ENCODE measurements at places on chromosomes 7 and 10.

- DNase-seq: no peak
Measured at GRCh38 chr10:11598712-11599397, 12.6 kb downstream of the USP6NL start.

- DNase-seq: no peak
Measured at GRCh38 chr10:78506614-78507013, 473.0 kb downstream of the RPS24 start.

- DNase-seq: no peak
Measured at GRCh38 chr10:22690158-22690557, 24.2 kb downstream of the PIP4K2A start.

GRCh38 chr10:22544325-22545068, 169.9 kb downstream of the PIP4K2A start:
- no peak for DNase-seq

DNA sequence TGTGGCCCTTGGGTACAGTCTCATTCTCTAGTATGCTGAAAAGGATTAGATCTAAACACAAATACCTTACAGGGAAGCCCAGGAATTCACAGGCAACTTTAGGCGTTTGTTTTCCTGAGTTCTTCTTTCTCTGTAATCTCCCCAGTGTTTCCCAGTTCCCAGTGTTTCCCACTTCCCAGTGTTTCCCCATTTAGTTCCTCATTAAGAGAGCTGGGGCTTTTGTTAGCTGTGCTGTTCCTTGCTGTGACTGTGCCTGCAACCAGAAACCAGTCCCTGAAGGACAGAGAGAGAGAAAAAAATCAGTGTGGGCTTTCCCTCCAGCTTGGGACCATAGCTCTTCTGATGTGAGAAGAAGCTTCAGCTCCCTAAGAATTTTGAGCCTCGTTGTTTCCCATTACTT, 802.9 kb upstream of the COBL start:
- DNase-seq: peak; percentile 74

GRCh38 chr10:103181244-103181643, 11.8 kb downstream of the NT5C2 start:
- DNase-seq: no peak

DNA sequence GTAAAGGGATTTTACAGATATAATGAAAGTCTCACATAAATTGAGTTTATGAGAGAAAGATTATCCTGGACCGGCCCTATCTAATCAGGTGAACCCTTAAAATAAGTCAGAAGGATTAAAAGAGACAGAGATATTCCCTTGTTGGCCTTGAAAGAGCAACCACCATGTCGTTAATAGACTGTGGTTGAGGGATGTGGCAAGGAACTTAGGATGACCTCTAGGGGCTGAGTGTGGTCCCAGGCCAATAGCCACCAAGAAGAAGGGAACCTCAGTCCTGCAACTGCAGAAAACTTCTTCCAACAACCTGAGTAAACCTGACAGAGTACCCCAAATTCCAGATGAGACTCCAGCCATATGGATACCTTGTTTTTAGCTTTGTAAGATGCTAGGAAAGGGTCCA, 121.5 kb downstream of the POLR1F start:
- no peak for DNase-seq

DNA sequence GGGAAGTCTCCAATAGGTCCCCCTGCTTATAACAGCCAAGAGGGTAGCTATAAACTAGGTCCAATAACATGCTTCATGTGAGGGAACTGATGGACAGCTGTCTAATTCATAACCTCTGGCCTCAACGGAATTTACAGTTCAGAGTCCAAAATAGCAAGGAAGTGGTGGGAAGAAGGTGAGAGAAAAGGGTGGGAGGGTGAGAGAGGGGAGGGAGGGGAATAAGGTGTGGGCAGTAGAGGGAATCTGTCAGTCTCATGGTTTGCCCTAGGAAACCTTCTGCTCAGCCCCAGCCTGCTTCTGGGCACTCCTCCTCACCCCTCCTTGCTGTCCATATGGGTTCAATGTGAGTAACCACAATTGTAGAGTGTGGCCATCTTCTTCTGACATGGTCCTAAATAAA, 133.4 kb upstream of the ADO start:
- DNase-seq: no peak

- no peak for DNase-seq
Measured at GRCh38 chr7:35285799-35286198, 31.9 kb upstream of the TBX20 start.

DNA sequence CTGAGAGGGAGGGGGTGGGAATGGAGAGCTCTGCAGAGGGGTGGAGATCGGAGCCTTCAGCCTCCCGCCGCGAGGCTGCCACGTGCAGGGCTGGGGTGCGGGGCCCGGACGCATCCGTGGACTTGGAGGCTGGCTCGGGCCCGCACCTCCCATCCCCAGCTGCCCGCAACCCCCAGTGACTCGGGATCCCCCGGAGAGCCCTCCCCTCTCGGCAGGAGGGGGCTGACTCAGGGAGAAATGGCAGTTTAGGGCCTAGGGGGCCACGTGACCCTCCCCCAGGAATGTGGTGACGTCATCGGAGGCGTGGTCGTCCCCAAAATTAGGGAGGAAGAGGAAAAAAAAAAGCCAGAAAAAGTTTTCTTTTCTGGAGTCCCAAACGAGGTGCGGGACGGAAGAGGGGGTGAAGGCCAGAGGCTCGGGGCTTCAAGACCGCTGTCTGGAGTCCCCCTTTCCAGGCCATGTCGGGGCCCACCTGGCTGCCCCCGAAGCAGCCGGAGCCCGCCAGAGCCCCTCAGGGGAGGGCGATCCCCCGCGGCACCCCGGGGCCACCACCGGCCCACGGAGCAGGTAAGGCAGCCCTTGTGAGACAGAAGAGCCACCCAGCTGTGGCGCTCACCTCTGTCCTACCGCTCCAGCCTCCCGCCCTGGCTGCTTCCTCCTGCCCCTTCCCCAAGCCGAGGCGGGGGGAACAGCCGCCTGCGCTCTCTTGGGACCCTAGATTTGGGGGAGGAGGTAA, at the start of gene TRIP6:
Gene TRIP6, plus strand, starts transcription at position 348 of the 736 bp plus-strand sequence. Its CDS starts 111 bp downstream, at position 459.
- peak; percentile 94 for DNase-seq

GRCh38 chr10:21449288-21449966, 76.1 kb downstream of the SKIDA1 start:
- DNase-seq: no peak

DNA sequence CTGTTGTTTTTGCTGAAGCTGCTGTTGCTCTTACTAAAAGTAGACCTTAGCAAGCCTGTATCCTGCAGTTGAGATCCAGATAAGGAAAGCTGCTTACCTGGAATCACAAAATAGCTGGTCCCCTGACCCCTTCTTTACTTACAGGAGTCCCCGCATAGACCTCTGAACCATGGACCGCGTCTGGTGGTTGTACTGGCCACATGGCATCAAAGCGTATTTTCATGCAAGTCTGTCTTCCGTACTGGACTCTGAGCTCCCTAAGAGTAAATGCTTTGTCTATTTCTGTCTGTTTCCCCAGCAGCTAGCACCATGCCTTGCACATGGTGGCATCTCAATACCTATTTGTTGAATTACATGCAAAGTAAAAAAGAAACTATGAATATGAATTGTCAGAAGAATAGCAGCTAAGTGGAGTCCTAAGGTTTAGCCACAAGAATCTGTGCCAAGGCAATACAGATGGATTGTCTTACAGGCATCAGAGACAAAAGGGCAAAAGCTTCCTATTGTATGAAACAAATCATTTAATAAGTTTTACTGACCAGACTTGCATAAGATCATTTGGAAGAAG, 159.2 kb downstream of the PAXIP1 start:
- no peak for DNase-seq

DNA sequence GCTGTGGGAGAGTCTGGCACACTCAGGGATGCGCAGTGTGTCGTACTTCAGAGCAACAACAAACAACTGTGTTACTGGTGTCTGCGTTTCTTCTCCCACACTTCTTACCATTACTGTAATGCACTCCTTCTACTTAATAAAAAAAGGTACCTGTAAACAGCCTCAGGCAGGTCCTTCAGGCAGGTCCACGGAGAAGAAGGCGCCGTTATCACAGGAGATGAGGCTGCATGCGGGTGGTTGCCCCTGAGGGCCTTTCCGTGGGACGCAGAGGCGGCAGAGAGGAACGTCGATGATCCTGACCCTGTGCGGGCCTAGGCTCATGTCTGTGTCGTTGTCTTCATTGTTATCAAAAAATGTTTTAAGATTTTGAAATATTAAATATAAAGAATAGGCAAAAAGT, 29.4 kb downstream of the NKX6-2 start:
- no peak for DNase-seq

- DNase-seq: no peak
Measured at GRCh38 chr7:113873554-113874151, 45.2 kb downstream of the PPP1R3A start.

GRCh38 chr10:97034958-97035769, 150.6 kb downstream of the SLIT1 start:
- no peak for DNase-seq

GRCh38 chr7:114173170-114173890, 241.3 kb upstream of the FOXP2 start:
- DNase-seq: no peak

DNA sequence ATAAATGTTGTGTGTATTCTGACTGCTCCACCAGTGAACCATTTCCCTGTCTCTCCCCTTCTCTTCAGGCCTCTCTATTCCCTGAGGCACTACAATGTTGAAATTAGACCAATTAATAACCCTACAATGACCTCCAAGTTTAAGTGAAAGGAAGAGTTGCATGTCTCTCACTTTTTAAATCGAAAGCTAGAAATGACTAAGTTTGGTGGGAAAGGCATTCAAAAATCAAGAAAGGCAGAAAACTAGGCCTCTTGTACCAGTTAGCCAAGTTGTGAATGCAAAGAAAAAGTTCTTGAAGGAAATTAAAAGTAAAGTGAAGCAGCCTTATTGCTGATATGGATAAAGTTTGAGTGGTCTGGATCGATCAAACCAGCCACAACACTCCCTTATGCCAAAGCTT, 198.3 kb upstream of the YAE1 start:
- no peak for DNase-seq

- no peak for DNase-seq
Measured at GRCh38 chr10:45198486-45199204, 116.8 kb downstream of the OR13A1 start.

- no peak for DNase-seq
Measured at GRCh38 chr10:15760681-15761080, 41.0 kb upstream of the ITGA8 start.

DNA sequence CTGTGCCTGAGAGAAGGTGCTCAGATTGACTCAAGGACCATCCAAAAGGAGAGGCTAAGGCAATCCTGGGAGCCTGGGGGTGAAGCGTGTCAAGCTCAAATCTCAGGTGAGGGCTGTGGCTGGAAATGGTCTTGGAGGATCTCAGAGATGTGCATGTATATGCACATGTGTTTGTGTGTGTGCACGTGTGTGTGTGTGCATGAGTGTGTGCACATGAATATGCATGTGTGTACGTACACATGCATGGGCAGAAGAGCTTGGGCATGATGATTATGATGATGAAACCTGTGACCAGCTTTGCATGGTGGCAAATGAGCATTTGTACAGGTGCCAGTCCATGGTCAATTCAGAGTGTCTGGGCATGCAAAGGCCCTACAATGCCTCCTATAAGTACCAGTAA, 326.6 kb downstream of the CXCL12 start:
- DNase-seq: no peak

DNA sequence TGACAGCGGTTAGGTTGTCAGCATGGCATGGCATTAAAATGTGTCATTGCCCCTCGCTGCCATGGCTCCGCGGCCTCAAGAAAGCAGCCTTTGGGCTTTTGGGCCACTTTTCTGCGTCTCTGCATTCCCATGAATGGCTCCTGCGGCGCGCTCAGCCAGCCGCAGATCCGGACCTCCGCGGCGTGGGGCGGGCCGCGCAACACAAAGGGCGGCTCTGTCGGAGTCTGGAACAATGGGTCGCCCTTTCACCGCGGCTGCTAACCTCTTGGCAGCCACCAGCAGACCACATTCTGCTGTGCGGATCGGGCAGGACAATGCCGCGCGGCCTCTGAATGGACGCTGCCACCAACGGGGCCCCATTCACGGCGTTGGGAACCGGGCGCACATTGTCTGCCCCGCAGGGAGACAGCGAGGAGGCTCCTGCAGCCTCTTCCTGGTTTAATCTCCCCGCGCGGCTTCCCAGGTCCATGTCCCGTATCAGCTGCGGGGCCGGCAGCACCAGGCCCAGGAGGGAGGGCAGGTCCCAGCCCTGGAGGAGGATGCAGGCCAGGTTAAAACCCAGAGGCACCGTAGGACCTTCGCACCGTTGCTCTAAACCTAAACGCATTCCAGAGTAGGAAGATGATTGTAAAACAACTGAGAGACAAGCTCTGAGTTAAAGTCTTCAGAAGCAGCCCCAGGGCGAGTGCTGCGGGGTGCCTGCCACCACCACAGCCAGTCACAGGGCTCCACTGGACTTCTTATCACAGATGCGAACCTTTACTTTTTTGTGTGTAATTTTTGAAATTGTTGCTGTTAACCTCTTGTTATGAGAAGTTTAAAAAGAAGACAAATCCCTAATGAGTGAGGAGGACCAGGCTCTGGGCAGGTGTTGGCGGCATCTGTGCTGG, 71.6 kb downstream of the NKX6-2 start:
- DNase-seq: no peak

GRCh38 chr7:105352018-105352612, 36.6 kb downstream of the SRPK2 start:
- no peak for DNase-seq

DNA sequence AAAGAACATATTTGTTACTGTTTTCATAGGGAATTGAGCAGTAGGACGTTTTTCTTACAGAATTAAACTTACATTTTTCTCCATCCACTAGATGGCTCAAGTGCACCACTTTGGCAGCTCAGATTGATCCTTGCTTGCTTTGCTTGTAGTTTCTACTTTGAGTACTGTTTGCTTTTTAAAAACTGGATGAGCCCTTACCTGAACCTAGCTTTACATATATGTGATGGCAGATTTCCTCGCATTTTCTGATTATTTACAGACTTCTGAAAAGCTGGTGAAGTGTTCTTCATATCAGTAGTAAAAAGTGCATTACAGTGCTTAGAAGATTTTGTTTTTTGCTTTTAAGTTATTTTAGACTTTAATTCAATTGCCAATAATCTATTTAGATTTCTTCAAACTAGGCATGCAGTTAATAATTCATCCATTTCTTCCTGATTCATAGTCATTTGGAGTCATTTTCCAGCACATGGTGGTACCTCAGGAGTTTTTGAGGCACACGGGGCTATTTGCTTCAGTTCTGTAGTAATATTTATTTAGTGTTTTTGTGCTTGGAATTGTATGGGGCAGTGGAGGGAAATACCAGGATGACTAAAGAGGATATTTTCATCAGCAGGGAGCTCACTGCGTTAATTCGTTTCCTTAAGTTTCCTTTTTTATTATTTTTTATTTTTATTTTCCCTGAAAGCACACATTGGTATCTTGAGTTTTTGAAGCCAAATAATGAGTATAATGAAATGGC, 57.3 kb downstream of the MAPK8 start:
- DNase-seq: peak; percentile 47

DNA sequence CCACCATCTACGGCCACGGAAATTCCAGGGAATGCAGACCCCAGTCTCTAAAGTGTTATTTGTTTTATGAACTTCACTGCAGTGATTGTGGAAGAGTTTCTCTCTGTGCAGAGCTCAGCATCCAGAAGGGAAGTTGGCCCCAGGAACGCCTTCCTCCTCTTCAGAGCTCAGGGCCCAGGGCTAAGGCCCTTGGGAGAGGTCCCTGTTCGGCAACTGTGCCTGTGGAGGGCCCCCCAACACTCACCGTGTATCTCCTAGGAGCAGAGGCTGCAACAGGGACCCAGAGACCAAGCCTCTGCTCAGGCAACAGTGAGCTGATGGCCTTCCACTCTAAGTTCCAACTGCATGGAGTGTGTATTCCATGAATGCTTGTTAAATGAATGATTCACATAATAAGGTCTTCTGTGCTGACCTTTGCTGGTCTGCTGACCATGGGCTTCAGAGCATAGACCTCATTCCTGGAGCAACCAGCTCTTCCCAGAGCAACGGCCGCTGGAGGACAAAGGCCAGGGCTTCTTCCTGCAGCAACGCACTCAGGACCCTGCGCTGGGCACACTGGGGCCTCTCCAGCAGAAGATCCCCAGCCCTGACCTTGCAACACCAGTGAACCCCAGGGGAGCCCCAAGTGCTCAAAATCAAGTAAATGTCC, 7.7 kb downstream of the DIP2C start:
- DNase-seq: no peak
